ENCODE measurements at places on chromosomes 4 and X. TPM values are rescaled to one million over a fixed set of nuclear protein-coding genes. Genes with fewer than 3 reads are reported as not detected.

Gene MAGEA4
- total RNA-seq = not detected

Gene FAT4
- 11.3 TPM for total RNA-seq

Gene ADH7
- not detected for total RNA-seq

Gene GIMD1
- not detected for total RNA-seq
